ENCODE measurements at places on chromosomes 13 and 19.

DNA sequence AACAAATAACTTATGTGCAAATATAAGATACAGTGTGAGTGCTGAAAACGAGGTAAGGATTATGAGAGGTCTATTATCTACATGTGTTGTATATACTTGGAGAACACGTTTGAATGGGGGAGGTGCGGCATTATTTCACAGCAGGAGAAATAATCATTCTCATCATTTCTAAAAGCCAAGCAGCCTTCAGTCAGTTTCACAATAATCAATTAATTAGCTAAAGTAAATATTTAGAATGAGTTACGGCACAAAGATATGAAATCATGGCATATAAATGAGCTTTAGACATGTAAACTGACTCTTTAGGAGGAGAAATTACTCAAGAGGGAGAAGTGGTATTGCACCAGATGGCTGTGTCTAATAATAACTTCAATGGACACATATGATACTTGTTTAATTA, 366.6 kb downstream of the DNAJC15 start:
- DNase-seq, result peak; percentile 53

DNA sequence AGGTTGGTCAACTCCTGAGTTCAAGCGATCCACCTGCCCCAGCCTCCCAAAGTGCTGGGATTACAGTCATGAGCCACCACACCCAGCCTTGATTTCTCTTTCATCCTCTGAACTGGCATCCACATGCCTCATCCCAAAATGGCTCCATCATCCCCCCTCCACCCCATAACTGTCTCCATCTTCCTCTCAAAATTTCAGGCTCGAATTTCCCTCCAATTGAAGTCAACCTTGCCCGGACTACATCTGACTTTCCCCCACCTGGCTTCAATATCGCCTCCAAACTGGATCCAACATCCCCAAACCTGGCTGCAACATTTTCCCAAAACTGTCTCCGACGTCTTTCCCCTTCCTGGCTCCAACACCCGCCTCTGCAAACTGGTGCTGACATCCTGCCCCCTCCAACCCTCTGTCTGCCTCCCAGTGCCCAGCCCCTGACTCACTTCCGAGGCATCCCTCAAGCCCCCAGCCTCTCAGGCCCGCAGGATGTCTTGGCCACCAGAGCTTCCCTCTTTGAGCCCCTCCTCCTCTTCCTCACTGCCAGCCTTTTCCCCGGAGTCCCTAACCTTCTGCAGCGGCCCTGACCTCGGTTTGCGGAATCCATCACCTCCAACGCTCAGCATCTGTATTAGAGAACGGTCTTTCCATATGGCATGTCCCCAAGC, 943 bp downstream of the EXOC3L2 start:
- no peak for DNase-seq

- DNase-seq, result no peak
Observed at GRCh38 chr19:40685016-40685526, 5.4 kb downstream of the NUMBL start.

- no peak for DNase-seq
Observed at GRCh38 chr19:14073925-14074838, 1.6 kb downstream of the MISP3 start.

- no peak for DNase-seq
Observed at GRCh38 chr19:14265290-14266036, 59.5 kb upstream of the ADGRL1 start.

- DNase-seq, result peak; percentile 15
Observed at GRCh38 chr13:52405767-52406494, at the start of gene THSD1. Gene THSD1 (minus strand): TSS chr13:52406172. CDS start chr13:52402600, 3,572 bp downstream.

DNA sequence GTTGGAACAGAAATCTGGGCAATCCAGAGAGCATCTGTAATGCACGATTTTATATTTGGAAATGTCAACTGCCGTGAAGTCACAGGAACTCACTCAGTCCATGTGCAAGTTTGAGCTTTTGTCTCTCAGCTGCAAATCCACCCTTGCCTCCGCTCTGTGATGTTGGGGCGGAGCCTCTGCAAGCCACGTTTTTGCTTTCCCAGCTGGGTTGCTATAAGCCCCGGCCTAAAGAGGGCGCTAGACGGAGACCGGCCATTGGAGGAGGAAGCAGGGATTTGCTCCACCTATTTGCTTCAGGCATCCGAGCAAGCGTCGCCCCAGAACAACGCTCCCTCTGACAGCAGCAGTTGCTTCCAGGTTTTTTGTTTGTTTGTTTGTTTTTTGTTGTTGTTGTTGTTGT, 56.2 kb downstream of the TRPM4 start:
- DNase-seq, result no peak

DNA sequence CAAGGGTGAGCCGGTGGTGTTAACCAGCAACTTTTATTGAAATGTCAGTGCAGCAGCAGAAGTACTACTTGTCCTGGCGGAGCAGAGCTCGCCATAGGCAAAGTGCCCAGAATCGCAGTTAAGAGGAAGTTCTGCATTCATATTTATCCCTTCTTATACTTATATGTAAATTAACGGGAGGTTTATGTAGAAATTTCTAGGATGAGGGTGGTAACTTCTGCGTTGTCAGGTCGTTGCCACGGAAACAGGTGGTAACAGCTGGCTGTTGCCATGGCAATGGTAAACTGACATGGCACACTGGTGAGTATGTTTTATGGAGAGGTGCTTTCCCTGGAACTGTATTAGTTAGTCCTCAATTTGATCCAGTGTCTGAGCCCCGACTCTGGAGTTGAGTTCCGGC, 2494.9 kb upstream of the PCDH20 start:
- no peak for DNase-seq

DNA sequence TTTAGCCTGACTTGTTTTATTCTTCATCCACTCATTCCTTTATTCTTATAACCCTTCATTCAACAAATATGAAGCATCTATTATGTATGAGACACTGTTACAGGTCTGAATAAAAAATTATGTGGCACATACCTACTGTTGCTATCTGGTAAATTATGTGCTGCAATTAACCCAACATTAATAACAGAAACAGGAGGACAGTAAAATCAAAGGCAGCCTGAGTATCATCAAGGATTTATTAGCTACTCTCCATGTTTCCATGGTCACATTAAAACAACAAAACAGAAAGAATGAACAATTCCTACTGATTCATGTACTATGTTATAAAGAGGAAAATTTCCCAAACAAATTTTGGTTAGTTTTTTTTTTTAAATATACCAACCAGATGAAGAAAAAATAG, 43.9 kb downstream of the RAP2A start:
- no peak for DNase-seq

- no peak for DNase-seq
Observed at GRCh38 chr13:112247471-112248405, 128.4 kb upstream of the SPACA7 start.

DNA sequence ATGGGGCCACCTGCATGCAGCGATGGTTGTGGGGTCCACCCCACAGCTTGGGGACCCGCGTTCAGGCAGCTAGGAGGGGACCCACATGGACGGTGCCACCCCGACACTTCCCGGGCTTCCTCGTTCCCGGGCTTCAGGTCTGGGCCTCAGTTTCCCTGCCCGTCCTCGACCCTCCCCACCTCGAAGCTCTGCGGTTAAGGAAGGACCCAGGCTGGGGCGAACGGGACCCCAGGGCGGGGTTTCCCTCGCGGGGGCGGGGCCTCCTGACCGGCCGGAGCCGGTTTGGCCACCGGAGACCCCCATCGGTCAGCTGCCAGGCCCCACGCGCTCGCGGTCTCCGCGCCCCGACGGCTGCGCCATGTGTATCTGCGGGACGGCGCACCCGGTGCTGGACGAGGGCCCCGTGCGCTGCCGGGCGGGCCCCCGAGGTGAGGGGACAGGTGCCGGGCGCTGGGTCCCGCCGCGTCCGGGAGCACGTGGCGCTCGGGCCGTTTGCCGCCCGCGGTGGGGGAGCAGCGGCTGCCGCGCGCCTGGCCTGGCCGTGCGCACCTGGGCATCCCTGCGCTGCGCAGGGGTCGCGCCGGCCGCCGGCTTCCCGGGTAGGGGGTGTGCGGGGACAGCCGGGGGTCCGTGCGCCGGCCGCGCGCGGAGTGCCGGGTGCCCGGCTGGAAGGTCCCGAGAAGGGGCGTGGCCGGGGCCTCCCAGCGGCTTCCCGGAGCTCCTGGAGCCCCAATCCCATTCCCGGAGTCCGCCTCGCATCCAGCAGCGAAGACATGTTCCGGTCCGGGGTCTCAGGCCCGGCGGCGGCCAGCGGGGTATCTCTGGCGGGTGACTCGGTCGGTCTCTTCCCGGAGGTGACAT, 4.2 kb downstream of the ARHGAP45 start:
- DNase-seq, result no peak

DNA sequence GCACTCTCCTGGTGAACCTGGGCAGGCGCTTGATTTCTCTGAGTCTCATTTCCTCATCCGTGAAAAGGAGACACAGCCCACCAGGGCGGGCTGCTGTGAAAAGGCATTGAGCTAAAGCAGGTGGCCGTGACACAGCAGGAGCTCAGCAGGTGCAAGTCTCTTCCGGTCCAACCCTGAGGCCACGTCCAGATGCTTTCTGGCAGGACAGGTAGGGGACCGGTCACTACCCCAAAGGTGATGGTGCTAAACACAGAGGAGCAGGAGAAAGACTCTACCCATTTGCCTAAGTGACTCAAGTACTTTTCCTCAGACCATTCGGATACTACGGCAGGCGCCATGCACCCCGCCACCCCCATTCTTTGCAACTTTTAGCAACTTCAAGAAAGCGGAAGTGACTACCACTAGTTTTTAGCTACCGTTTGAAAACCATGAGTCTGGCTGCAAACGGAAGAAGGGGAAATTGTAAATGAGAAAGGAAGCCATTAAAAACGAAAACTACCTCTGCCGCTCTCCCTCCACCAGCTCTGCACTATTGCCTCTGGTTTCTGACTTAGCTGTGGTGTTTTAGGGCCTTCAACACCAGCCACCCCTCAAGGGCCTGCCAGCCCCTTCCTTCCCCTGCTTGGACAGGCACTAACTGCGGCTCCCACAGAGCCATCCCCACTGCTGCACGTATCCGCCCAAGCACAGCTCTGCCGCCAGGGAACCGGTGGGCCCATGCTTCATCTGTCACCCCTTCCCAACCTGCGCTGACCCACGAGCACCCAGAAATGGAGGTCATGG, 4.8 kb downstream of the PPP6R1 start:
- DNase-seq, result no peak

DNA sequence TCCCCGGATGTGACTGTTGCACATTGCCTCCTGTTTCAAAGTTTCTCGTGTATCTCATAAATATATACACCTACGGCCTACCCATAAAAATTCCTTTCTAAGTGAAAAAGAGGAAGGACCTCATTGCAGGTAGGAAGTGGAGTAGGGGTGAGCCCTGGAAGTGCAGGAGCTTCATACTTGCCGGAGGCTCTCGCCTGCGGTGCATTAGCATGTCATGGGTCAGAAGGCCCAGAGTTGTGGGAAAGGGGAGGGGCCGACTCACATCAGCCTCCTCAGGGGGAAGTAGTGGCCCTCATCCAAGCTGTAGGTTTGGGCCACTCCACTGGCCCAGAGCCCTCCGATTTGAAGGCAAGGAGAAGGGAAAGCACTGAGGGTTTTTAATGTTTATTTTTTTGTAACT, 26.0 kb upstream of the IRS2 start:
- no peak for DNase-seq
